Temporal lobe (tissue), 4 donors: ENCODE measurements at places on chromosomes 12 and 14. TPM values are rescaled to one million over a fixed set of nuclear protein-coding genes. Genes with fewer than 3 reads are reported as not detected.

VASH1 gene
- 79.9 TPM for total RNA-seq

AQP6 gene
- 0.25 TPM for total RNA-seq

CD163L1 gene
- total RNA-seq = 1.5 TPM

KRT6A gene
- not detected for total RNA-seq

C12orf50 gene
- not detected for total RNA-seq

CRACR2A gene
- total RNA-seq = 0.74 TPM

TSPAN19 gene
- under 0.01 TPM for total RNA-seq

BMP4 gene
- 0.98 TPM for total RNA-seq

C12orf54 gene
- not detected for total RNA-seq

LALBA gene
- total RNA-seq = not detected

KRT6C gene
- total RNA-seq = not detected

PIWIL1 gene
- total RNA-seq = not detected

EML1 gene
- 110 TPM for total RNA-seq

SLC38A4 gene
- total RNA-seq = 0.74 TPM

CLEC6A gene
- not detected for total RNA-seq

KRT1 gene
- total RNA-seq = 0.74 TPM

KRT77 gene
- under 0.01 TPM for total RNA-seq

TEX52 gene
- not detected for total RNA-seq

KRT86 gene
- total RNA-seq = under 0.01 TPM

NANOG gene
- total RNA-seq = not detected

DIO3 gene
- total RNA-seq = 0.49 TPM

B4GALNT3 gene
- 1.5 TPM for total RNA-seq

FLRT2 gene
- 56.8 TPM for total RNA-seq

PAPLN gene
- 1.7 TPM for total RNA-seq

DCN gene
- total RNA-seq = 46.7 TPM

RFX4 gene
- total RNA-seq = 6.4 TPM

PLA2G1B gene
- 1.2 TPM for total RNA-seq

PRH1 gene
- total RNA-seq = 50.6 TPM

PAH gene
- total RNA-seq = 0.25 TPM

SIX6 gene
- total RNA-seq = not detected

HHIPL1 gene
- 5.9 TPM for total RNA-seq

KLRB1 gene
- total RNA-seq = not detected

HOXC5 gene
- total RNA-seq = not detected

ASCL1 gene
- 8.6 TPM for total RNA-seq

OR4K13 gene
- total RNA-seq = not detected

AMDHD1 gene
- 0.25 TPM for total RNA-seq
